ENCODE measurements at places on chromosomes 1 and 21.

DNA sequence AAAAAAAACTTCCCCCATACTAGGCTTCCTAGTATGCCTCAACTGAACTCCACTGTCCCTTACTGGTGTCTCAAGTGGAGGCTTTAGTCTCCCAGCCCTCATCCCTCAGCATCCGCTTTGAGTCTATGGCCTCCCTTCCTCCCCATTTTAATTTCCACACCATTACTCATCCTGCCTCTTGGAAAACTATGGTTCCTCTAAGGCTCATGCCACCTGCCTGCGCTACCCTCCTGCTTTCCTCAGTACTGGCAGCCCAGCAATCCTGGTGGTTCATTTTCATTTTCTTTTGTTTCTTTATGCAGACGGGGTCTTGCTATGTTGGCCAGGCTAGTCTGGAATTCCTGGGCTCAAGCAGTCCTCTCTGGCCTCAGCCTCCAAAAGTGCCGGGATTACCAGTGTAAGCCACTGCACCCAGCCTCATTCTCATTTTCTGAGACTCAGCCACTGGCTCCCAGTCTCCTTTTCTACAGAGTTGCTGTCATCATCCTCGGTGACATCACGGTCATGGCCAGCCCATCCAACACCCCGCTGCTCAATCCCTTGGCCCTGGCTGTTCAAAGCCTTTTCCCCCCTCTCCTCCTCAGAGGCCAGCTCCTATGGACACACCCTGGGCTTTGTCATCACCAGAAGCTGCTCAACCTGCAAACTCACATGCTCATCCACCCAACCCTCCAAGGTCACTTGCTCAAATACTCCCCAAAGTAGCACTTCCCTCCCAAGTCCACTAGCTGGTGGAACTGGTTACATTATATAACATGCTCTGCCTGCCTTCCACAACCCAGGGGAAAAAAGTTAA, 2.3 kb upstream of the PMVK start:
- no peak for DNase-seq

DNA sequence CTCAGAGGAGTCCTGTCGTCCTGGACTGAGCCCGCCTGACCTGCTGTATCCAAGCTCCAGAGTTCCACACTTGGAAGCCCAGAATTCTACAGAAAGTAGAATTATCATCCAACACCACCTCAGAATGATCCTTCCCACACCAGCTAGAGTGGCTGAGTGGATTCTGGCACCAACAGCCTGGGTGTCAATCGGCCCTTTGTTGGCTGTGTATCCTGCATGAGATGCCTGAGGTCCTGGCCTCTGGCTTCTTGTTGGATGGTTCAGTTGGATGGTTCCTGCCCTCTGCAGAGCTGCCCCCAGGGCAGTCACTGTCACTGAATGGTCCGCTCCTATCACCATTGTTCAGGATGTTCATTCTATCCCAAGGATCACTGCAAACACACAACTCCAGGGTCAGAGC, 49.8 kb downstream of the PGBD5 start:
- DNase-seq: no peak

DNA sequence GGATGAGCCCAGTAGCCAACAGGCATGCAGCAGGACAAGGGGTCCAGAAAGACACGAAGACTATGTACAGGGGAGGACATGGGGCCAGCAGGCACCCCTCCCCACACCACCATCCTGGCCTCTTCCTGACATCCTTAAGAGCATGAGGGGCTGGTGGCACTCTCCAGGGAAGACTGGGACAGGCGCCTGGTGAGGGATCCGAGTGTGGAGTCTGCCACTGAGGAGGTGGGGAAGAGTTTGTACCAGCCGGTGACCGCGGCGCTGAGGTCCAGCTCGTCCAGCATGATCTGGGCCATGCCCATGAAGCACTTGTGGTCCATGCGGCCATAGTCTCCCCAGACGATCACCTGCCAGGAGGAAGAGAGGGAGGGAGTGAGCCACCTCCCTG, 39.1 kb downstream of the RIMS3 start:
- no peak for DNase-seq

DNA sequence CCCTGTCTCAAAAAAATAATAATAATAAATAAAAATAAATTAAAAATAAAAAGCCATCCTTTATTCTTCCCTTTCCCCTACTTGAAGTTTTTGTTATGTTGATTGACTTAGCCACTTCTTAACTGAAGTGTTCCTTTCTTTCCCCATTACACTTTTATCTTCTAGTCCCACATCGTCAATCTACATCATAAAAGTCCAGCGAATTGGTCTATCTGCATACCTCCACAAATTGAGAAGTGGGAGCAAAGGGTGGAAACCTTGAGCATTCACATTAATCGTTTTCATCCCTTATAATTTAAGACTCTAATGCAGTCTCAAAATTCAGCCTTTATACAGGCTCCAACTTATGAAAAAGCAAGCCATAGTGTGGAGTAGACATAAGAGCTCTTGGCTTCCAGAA, 6.5 kb upstream of the ZYG11A start:
- DNase-seq: no peak

DNA sequence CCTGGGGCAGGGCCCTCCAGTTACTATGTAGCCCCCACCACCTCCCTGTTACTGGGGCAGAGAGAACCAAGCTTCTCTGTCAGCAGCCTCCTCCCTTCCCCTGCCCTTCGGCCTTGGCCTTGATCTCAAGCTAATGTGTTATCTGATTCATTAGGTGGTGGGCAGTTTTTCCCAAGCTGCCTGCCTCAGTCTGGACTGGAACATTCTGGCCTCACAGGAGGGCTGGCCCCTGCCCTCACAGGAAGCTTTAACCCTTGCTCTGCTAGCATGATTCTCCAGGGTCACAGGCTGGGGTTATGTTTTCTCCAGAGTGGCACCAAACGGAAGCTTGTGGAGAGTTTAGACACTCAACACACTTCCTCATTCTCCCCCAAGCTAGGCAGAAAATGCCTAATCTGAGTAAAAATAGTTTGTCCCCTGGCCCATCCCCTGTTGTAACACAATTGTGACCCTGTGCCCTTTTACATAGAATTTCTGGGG, 37.2 kb upstream of the SLC6A9 start:
- no peak for DNase-seq

GRCh38 chr1:154873321-154873950, 3.4 kb upstream of the KCNN3 start:
- no peak for DNase-seq

DNA sequence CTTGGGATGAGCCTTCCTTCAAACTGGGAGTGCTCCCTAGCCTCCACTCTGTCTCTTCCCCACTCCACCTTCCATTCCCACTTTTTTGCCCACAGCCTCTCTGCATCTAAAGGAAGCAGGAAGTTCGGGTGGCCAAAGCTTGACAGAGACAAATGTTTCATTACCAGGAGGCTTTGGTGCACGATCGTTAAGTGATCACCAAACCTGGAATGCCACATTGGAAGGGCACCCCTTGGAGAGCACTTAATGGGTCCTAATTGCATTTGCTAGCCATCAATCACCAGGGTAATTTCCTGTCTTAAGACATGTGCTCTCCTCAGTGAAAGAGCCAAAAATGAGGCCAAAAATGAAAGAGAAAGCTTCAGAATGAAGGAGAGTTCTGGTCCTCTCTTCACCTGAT, 206.5 kb downstream of the TNR start:
- DNase-seq: no peak

Data from hematopoietic multipotent progenitor cell treated with erythropoietin and hydrocortisone succinate and interleukin-3 and kit ligand, for 15 days (in vitro differentiated cells).